ENCODE measurements at places on chromosomes 7 and 10.

DNA sequence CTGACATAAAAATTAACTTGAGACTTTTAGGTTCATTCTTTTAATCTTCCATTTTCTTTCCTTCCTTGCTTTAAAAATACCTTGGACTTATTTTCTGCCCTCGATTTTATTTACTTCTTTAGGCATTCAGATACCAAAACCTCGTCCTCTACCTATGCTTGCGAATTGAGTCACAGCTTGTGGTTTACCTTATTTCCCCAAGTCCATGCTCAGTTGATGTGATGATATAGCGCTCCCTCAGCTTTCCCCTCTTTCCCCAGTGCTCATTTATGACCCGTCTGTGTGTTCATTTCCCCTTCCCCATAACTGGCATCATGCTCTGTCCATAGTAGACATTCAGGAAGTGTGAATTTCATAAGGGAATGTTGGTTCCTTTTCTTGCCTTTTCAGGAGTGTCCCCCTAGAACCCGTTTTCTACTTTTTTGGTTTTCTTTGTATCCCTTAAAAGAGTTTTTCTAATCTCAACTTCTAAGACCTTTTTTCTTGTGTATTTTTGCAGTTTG is 19.1 kb upstream of the PRKRIP1 start:
- no peak for DNase-seq

DNA sequence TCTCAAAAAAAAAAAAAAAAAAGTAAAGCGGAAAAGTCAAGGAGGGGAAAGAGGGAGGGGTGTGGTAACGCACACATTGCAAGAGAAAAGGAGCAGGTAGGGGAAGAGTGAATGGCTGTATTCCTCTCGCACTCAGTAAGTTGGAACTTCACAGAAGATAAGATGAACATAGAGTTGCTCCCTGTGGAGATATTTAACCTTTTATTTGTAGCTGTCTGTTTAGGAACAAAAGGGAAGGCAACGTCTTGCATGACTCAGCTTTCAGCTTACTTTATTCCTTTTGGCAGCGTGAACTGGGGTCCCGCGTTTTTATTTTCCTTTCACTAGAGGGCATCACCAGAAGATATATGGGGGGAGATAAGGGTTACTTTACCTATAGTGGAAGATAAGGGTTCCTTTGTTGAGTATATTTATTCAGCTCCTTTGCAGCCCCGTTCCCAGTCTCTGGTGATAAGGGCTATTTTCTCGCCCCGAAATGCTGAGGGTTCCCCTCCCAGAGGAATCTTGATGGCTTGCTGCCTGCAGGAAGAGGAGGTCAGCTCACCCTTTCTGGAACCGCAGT is 78.5 kb downstream of the APBB1IP start:
- no peak for DNase-seq

GRCh38 chr7:128737867-128738385 is 1.2 kb upstream of the CALU start:
- DNase-seq: no peak

- DNase-seq: peak; percentile 98
Measured at GRCh38 chr10:87094373-87095235, at the start of the genes GLUD1 and SHLD2. Gene GLUD1, minus strand, starts transcription at chr10:87094843. Its CDS starts 74 bp downstream, at chr10:87094769. Gene SHLD2, plus strand, starts transcription at chr10:87095206. Its CDS starts 56,149 bp downstream, at chr10:87151355.
